M059J (cell line): ENCODE measurements at places on chromosomes 4 and X. TPM values are rescaled to one million over a fixed set of nuclear protein-coding genes. Genes with fewer than 3 reads are reported as not detected.

DNA sequence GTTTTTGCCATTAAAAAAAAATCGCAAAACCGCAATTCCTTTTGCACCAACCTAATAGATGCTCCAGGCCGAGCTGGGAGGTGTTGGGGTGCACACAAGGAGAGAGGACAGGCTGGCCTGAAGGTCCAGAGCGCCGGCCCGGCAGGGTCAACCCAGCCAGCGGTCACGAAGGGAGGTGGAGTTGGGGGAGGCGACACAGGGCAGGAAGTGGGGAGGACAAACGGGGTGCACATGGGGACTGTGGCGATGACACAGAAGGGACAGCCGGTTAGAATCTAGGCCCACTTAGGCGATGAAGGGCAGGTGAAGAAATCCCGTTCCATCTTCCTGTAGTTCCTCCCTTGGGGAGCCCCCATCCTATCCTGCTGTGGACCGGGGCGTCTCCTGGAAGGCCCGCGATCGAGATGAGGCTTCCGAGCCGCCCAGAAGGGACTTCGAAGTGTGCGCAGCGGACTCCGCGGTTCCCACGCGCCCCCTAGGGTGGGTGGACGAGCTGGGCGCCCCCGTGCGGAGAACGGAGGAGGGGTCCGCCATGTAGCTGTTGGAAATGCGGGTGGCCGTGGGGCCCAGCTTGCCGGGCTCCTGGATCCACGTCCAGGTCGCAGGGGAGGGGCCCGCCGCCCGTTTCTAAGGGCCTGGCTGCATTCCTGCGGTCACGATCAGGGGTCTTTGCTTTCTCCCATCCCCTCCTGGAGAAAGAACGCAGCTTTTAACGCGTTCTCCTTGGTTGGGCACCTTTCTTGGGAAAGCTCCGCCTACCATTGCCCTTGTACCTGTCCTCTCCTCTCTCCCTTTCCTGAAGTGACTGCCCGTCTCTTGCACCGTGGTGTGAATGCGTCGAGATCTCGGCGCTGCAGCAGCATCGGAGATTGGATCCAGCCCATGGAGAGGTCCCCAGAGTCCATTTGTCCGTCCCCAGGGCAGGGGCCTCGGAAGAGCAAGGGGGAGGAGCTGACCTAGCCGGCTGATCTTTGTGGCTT, 17.0 kb upstream of the HPF1 start:
- DNase-seq, result no peak

GRCh38 chr4:166165829-166166420, 292.9 kb downstream of the TLL1 start:
- peak; percentile 79 for DNase-seq

GRCh38 chr4:103306870-103307375, 108.8 kb upstream of the CENPE start:
- no peak for DNase-seq

GRCh38 chrX:71637848-71638247, 19.5 kb upstream of the CXCR3 start:
- peak; percentile 34 for DNase-seq

GRCh38 chr4:24094726-24095125, 204.9 kb upstream of the PPARGC1A start:
- DNase-seq, result peak; percentile 32

- peak; percentile 44 for DNase-seq
Observed at GRCh38 chr4:42865572-42866189, 26.8 kb upstream of the GRXCR1 start.

DNA sequence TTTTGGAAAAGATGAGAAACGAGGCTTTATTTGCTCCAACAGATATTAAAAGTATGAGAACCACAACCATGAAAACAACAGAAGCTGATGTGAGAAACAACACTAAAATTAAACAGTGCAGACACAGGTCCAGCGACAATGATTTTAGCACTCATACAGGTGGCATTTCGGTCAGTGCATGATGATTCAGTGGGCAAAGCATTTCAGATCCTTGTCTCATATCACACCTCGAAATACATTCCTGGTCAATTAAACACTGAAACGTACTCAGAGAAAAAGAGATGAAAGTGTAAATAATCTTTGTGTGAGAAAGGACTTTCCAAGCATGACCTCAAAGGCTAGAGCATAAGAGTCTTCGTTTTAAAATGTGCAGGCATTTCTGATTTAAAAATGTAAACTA, 85.2 kb downstream of the ACOX3 start:
- DNase-seq, result peak; percentile 60

Gene ALG13
- total RNA-seq, result 26.9 and 53.0 TPM in 2 replicates

GRCh38 chrX:31353095-31353494, 281.3 kb upstream of the FTHL17 start:
- DNase-seq, result peak; percentile 93

DNA sequence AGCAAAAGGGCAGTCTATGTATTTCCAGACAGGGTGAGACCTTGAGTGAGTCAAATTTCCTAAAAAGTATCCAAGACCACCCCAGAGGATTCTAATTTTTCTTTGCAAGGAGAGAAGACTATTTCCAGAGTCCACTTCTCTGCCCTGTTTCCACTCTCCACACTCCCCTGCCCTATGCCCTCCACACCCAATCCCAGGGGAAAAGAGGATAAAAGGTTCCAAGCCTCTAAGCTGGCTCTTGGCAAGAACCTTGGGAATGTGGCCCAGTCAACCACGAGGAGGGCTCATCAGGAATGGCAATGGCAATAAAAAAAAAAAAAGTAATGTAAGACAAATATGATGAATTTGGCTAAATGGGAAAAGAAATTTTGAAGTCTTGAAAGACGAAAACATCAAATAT, 65.9 kb downstream of the SRPX start:
- no peak for DNase-seq

- DNase-seq, result no peak
Observed at GRCh38 chr4:81272671-81273070, 57.6 kb upstream of the PRKG2 start.

GRCh38 chrX:69603566-69604194, 12.2 kb upstream of the EDA start:
- no peak for DNase-seq

DNA sequence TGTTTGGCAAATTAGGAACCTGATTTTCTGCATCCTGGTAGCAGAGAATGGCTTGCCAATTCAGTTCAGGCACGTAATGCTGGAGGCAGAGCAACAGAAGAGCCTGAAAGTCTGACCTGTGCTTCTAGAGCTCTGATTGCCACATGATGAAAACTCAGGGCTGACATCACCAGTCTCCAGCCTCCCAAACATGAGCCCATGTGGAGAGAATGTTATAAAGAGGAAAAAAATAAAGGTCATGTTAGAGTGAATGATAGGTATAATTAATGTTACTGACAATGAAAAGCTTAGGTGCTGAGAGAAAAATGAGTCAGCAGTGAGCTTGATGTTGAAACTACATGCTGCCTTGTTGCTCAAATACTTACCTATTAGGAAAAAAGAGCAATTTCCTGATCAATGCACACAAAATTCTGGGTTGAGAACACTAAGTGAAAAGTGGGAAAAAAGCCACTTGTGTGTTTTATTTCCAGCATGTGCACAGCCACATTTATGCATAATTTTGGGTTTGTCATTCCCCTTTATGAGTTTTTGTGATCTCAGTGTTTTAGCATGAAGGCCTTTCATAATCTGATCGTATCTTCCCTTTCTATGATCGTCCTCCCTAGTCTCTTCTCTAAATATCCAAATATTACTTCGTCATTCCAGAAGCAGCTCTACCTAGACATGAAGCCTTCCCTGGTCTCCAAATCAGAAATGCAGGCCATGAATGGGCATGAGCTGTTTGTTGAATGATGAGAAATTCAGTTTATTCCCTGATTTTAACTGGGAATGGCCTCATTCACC, 113.3 kb upstream of the CPEB2 start:
- peak; percentile 5 for DNase-seq

Gene ZDHHC9
- total RNA-seq, result 44.1 and 52.3 TPM in 2 replicates

GRCh38 chr4:6777636-6778281, 4.8 kb upstream of the KIAA0232 start:
- DNase-seq, result no peak

GRCh38 chrX:57817302-57817701, 93.0 kb downstream of the ZXDA start:
- DNase-seq, result peak; percentile 5
